Stimulated activated CD8-positive, alpha-beta memory T cell treated with anti-CD3 and anti-CD28 coated beads, Interleukin-15, amount 100 ng/mL, for 48 hours (primary cell): ENCODE measurements at places on chromosomes 2 and 18.

DNA sequence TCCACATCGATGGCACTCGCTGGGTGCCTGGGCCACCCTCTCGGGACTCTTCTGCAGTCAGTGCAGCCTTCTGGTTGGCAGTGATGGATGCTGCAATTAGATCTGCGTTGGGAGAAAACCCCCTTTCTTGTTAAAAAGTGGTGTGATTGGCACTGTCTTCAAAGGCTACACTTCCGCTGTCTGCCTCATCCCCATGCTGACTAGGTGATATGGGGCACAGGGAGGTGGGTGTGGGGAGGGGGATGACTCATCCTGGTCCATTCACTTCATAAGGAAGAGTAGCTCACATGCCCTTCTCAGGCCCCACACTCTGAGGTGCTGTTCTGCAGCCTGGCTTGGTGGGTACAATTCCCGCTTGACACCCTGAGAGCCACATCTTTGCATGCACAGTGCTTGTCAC lies 77.4 kb downstream of the THNSL2 start:
- no peak for DNase-seq

GRCh38 chr2:190344276-190344827 lies 963 bp downstream of the INPP1 start:
- no peak for DNase-seq

DNA sequence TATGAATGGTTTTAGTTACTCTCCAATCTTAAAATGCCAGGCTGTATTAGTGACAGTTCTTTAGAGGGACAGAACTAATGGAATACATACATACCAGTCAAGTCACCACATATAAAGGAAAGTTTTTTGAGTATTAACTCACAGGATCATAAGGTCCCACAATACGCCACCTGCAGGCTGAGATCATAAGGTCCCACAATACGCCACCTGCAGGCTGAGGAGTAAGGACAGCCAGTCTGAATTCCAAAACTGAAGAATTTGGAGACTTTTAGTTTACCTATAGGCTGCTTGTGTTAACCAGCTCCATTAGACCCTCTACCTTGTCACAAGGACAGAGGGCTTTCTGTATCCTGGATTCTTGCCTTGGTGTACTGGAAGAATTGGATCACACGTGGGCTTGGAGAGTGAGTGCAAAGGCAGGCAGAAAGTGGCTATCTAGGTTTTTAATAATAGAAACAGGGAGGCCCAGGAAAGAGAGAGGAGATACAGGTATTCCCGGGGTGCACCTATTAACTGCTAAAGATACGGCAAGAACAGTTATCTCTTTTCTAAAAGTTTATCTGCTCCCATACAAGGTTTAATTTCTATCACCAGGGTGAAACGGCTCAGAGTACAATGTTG lies 234.9 kb upstream of the CYRIA start:
- no peak for DNase-seq

GRCh38 chr2:120278901-120279300 lies 26.2 kb downstream of the RALB start:
- DNase-seq = no peak

- DNase-seq = no peak
Measured at GRCh38 chr2:37779139-37779538, 107.7 kb upstream of the CDC42EP3 start.

DNA sequence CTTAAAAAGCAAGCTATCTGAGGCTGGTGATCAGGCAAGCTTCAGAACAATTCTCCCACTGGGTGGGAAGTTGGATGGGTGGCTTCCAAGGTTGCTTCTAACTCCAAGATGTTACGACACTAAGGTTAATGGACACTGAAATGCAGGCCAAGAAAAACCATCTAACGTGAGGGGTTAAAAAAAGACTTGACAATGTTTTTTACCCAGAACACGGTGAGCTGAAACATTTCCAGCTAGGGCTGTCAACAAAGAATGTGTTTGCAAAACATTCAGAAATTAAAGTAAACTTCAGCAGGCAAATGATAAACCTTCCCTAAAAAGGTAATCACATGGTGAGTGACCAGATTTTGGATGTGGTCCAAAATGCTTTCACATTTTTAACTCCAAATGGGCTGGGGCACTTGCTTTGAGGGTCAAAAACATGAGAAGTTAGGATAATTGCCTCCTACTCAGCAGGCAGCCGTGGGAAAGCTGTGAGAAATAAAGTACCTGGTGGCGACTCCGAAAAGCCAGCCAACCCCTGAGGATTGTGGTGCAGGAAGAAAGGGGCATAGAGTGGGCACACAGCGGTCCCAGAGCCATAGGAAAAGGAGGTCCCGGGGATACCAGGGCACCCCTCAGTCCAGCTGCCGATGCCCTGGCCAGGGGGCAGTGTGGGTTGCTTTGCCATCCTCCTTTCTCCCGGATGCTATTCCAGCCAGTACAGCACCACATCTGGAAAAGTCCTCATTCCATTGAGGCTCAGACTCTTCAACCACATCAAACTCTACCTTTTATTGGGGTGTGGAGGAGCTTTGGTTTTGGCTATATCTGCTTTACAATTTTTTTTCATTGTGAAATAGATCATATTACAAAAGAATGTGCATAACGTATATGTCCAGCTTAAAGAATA lies 90.0 kb upstream of the ATL2 start:
- no peak for DNase-seq

DNA sequence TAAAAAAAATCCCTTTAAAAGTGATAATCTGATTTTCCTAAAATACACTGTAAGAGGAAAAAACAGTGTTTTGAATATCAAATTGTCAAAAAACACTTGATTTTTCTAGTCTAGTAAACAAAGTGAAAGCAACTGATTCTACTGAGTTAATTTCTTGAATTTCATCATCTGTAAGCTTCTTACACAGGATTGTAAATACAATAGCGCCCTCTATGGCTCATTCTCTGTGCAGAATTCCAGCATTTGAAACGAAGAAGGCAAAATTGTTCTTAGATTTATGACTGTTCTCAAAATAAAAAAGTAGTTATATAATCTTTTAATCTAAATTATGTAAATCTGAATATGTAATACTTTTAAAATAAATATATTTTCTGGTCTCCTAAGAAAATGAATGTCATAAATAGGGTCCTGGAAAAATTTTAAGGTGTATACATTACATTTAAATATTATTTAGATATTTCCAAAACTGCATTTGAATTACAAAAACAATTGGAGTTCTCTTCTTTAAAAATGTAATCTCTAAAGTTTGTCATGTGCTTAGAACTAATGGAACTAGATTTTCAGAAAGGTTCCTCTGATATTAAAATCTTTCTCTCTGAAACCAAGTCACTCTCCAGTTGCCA lies 176.9 kb upstream of the MC4R start:
- no peak for DNase-seq

- no peak for DNase-seq
Measured at GRCh38 chr2:69001879-69002278, 11.1 kb upstream of the ANTXR1 start.

- DNase-seq = no peak
Measured at GRCh38 chr2:100691846-100692245, 128.1 kb upstream of the NPAS2 start.

DNA sequence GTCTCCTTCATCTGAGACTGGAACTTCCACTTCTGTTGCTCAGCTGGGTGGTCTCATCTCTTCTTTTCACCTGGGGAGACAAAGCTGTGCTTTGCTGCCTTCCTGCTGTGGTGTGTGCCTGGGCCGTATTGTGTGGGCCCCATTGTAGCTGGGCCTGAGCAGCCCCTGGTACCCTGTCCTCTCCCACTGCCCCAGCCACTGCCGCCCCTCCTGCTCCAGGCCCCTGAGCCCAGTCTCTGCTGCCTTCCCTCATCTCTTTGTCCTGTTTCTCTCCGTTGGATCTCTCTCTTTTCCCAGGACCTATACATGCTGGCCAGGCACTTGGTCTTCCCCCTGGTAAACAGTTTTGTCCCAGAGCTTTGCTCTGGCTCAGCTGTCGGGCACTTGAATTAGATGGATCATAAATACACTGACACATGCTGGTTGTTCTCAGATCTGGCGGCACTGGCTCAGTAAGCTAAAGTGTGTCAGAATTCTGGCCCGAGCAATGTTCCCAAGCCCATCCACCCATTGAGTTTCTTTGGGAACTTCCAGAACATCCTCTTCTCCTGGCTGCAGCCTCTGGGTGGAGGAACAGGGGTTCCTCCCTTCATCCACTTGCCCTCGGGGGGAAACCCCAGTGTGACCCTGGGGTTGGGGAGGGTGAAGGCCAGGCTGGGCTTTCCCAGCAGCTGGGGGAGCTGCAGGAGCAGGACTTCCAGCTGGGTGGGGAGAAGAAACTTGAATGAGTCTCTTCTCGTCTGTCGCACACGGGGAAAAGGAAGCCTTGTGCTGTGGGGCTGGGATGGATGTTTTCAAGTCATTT lies 99.0 kb downstream of the DGKD start:
- no peak for DNase-seq

DNA sequence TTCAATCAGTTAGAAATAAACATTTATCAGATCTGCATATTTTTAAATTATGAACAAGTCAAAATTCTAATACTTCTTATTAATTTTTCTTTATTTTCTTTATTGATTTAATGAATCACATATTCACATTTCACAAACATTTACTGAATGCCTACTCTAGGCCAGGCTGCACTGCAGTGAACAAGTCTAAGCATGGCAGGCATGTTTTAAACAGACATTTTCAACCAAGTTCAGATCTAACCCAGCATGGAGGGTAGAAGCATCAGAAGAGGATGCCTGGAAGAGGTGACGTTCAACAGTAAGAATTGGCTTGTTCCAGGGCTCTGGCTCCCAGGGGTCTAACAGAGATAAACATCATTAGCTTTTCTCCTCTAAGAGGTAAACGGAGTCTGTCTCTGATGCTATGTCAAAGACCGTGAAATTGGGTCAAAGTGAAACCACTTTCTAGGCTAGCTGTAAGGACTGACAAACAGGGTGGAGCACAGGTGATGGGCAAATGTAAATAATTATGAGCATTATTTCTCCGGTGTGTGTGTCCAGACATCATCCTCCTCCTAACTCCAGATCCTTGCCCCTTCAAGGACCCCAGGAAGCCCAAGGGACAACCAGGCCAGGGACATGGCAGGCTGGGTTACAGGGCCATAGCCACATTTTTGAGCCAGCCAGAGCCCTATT lies 50.6 kb downstream of the UNC50 start:
- DNase-seq = no peak
